ENCODE measurements at places on chromosomes 12 and 14.
A peak's percentile ranks its signal among the peaks of the same experiment; 100 is the strongest.

DNA sequence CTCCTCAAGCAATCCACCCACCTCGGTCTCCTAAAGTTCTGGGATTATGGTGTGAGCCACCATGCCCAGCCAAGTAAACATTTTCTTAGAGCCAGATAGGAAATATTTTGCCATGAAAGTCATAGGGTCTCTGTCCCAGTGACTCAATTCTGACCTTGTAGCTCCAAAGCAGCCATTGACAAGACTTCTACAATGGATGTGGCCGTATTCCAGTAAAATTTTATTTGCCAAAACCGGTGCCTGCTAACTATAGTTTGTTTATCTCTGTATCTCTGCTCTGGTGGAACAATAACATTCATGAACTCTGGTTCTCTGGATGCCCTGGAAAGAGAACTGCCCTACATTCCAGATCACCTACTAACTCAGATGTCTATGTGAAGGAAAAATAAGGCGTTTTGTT is 54.6 kb upstream of the USP44 start:
- DNase-seq = no peak

DNA sequence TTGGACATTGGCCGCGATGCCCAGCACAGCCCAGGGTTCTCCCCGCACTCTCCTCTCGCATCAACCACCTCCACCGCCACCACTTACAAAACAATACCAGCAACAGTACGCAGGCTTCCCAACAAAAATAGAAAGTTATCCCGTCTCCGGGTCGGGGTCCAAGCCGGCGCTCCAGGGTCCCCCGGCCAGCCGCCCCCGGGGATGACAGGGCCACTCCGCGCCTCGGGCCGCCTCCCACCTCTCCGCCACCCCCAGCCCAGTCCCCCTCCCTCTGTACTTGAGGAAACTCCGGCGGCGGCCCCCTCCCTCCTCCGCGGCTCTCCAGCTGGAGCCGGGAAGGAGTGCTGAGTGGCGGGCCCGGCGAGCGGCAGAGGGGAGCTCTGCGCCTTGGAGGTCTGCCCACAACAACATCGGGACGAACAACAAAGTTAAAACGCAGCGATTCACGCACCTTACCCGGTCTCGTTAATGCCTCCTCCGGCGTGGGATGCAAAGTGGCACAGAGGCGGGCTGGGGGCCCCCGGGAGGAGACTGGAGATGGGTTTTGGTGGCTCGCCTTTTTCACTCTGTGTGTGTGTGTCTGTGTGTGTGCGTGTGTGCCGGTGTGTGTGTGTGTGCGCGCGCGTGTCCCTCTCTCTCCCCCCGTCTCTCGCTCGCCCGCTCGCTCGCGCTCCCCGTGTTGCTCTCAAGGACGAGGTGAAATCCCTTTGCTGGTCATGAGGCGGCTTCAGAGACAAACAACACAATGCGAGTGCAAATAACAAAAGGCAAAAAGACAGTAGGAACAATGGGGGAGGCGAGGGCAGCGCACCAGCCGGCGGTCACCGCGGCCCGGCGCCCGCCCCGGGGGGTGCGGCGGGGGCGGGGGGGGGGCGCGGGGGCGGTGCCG is 386.8 kb downstream of the BCAT1 start:
- peak; percentile 36 for DNase-seq

- no peak for DNase-seq
Measured at GRCh38 chr12:42987216-42987650, 397.7 kb upstream of the PRICKLE1 start.

DNA sequence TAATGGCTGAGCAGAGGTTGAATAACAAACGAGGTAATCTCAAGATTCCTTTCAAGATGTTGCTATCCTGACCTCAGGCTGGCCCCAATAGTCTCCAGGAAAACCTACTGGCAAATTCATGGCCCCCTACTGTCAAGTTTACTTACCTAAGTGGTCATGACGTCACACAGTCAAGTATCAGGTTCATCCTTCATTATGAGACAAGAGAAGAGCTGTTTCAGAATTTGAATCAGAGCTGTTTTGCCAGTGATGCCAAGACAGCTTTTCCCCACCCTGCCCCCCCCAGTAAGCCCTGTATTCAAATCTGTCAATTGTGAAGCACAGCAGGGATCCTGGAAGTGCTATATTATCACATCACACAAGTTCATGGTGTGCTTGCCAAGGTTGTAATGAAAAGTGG is 509.6 kb downstream of the NOVA1 start:
- no peak for DNase-seq

GRCh38 chr14:49880267-49881064 is 12.4 kb upstream of the ARF6 start:
- DNase-seq = no peak

GRCh38 chr14:92846162-92846897 is 52.2 kb downstream of the GOLGA5 start:
- DNase-seq = no peak

- DNase-seq = no peak
Measured at GRCh38 chr14:77302926-77303325, 17.8 kb downstream of the POMT2 start.

DNA sequence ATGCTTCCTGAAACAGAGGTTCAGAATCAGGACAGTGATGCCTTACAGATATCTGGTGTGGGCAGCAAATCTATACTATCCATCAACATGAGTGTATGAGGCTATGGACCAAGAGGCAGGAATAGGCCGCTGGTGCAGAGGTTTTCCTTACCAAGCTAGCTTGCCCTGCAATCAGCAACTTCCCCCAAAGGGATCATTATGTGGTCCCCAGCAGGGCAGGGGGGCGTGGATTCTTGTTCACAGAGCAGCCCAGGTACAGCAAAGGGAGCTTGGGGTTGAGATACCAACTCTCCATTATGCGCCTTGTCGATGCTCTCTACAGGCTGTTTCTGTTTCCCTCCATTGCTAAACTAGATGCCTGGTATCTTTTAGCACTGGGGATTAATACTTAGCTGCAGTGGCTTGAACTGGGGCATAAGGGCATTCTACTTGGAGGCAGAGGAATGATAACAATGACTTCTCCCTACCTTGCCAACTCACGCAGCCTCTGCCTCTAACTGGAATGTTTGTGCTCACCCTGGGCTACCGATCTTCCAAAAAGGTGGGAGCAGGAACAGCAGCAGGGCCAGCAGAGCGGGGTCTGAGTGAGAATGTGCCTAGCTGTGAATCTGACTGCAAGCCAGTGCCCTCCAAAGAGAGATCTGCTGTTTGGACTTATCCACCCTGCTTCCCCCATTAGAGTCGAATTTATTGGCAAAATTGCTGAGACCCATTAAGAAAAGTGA is 10.3 kb upstream of the KRT1 start:
- DNase-seq = no peak

- DNase-seq = no peak
Measured at GRCh38 chr14:21049271-21049673, 7.1 kb downstream of the RNASE7 start.
